ENCODE measurements at places on chromosomes 7 and 10. TPM values are rescaled to one million over a fixed set of nuclear protein-coding genes. Genes with fewer than 3 reads are reported as not detected.

- DNase-seq, result no peak
Observed at GRCh38 chr7:15954671-15955354, 268.3 kb upstream of the MEOX2 start.

Gene PARP12
- 57.8 TPM for polyA plus RNA-seq

Gene NPSR1
- not detected for polyA plus RNA-seq

DNA sequence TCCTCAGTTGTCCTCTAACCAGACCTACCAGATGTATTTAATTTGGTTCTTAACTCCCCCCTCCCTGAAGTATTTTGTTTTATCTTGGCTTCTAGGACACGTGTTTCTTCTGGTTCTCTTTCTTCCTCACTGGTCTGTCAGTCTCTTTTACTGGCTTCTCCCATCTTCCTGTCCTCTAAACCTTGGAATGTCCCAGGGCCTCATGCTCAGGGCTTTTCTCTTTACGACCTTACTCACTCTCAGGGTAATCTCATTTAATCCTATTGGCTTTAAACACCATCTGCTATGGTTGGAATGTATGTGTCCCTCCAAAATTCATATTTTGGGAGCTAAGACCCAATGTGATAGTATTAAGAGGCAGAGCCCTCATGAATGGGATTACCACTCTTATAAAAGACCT, 418.2 kb upstream of the PODXL start:
- no peak for DNase-seq

Gene CPA4
- polyA plus RNA-seq, result not detected

Gene TMEM236
- not detected for polyA plus RNA-seq

Gene CLDN12
- polyA plus RNA-seq, result not detected

Gene VGF
- not detected for polyA plus RNA-seq

DNA sequence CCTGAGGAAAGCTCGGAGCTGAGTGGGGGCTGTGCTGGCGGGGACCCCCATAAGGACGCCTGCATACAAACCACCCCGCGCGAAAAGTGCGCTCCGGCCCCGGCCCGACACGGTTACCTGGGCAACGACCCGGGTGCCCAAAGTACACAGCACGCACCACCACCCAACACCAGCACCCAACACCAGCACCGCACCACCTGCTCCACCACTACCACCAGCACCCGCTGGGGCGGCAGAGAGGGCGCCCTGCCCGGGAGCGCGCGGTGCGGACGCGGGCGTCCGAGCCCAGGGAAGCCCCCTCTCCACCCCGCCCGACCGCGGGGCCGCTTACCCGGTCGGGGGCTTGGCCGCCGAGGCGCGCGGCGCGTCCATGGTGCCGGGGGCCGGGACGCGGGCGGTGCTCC, 345 bp downstream of the COBL start:
- DNase-seq, result no peak

DNA sequence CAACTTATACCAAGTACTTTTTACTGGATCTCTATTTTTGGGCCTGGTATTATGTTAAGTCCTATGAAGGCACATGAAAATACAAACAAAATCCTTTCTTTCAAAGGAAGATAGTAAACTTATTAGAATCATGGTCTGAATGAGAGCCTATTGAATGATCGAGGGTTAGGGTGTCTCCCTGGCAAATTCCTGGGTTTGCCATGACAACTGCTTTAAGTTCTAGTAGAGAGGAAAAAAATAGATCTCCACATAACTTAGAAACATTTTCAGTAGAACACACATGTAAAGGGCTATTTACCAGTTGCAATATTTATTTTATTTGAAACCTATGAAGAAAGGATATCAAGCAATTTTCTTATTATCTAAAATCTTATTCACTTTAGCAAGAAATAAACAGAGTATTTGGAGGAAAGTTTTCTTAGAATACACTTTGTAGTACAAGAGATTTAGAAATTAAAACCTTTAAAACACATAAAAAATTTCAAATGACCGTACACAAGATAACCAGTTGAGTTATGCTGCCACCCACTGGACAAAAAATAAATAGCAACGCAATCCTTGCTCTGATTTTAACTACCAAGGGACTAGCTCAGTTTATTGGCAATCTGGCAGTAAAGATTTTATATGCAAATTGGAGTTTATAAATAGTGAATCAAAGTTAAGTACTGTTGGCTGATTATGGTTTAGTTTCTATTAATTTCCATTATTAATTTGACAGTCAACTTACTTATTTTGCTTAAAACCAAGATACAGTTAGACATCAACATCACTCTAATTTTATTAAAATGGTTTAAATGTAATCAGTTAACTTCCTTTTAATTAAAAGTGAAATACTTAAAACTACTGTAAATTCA, 33.9 kb downstream of the CACUL1 start:
- peak; percentile 36 for DNase-seq

DNA sequence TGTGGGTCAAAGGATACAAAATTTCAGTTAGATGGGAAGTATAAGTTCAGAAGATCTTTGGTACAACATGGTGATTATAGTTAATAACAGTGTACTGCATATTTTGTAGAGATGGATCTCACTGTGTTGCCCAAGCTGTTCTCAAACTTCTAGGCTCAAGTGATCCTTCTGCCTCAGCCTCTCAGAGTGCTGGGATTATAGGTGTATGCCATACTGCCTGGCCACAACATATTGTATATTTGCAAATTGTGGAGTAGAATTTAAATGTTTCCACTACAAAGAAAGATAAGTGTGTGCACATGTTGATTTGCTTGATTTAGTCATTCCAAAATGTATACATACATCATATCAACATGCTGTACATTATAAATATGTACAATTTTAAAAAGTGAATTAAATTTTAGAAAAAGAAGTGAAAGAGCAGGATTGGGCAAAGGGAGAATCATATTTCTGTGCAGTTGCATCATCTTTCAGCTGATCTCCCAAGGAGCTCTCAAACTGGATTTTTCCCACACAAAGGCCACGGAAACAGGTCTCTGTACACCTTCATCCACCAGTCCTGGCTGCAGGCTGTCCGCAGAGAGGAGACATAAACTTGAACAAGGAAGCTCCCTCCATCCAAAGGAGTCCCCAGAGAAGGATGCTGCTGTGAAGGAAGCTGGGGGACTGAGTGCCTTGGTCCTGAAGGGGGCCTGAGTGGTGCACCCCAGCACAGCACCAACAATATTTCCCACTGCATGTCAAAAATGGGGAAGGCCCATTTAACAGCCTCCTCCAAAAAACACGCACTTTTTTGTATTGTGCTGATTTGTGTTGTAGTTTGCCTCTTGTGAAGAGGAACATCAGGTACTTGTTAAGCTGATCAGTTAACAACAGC, 217.1 kb upstream of the GHITM start:
- DNase-seq, result no peak

- no peak for DNase-seq
Observed at GRCh38 chr7:114959931-114960330, 38.0 kb downstream of the MDFIC start.

- no peak for DNase-seq
Observed at GRCh38 chr7:45191396-45191795, 33.8 kb downstream of the RAMP3 start.

Gene AZGP1
- polyA plus RNA-seq, result not detected

Gene ST7
- 0.63 TPM for polyA plus RNA-seq

GRCh38 chr10:34538281-34538829, 276.7 kb downstream of the PARD3 start:
- no peak for DNase-seq

Gene CTAGE8
- polyA plus RNA-seq, result 0.22 TPM

DNA sequence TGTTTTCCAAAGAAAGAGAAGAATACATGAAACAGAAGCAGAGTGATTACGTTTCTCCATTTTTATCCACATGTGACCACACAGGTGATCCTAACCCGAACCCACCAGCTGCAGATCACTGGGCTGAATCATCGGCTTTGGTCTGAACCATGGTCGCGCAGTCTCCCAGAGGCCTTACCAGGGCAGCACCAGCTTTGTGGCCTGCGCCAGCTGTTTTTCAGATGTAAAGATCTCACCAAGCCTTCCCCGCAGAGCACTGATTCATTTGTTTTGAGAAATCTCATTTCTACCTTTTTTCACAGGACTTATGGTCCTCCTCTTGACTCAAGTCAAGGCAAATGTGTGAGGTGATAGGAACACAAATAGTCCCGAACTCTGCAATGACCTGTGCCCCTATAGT, 207.0 kb upstream of the PPP2R2D start:
- DNase-seq, result no peak

GRCh38 chr10:7239312-7239985, 171.4 kb downstream of the SFMBT2 start:
- DNase-seq, result no peak

- DNase-seq, result no peak
Observed at GRCh38 chr7:158030071-158030470, 557.6 kb downstream of the PTPRN2 start.

Gene EZH2
- 3.3 TPM for polyA plus RNA-seq

GRCh38 chr7:68699090-68699711, 899.1 kb upstream of the AUTS2 start:
- no peak for DNase-seq

DNA sequence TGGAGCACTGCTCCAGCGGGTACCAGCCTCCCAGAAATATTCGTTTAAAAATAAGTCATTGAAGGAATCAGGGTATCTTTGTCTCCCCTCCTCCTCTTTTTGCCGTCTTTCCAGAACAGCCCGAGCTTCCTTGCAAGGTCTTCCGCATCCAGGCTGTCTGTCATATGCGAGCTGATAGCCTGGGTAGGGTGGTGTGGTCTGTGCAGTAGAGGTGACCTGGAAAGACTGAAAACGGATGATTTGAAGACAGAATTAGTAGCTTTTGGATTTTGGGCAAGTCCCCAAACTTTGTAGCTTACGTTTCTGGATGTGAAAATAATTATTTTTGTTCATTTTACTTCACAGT, 480 bp downstream of the VPS50 start:
- no peak for DNase-seq

DNA sequence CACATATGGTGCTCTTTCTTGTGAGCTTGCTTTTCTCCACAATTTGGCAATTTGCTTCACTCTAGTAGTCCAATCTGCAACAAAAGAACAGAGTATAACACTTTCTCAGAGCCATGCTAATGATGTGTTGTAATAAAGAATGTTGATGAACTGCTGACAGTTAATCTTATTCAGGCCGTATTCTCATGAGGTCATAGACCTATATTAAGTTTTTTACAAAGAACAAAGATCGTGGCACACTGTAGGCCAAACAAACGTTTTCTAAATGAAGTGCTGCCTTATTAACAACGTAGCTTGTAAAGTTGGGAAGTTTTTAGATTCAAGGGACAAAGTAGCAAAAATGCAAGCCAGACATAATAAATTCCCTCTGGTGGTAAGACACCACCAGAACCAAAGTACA, 160.1 kb downstream of the GALNT11 start:
- DNase-seq, result no peak

GRCh38 chr10:32949221-32949678, 8.8 kb downstream of the ITGB1 start:
- DNase-seq, result no peak

DNA sequence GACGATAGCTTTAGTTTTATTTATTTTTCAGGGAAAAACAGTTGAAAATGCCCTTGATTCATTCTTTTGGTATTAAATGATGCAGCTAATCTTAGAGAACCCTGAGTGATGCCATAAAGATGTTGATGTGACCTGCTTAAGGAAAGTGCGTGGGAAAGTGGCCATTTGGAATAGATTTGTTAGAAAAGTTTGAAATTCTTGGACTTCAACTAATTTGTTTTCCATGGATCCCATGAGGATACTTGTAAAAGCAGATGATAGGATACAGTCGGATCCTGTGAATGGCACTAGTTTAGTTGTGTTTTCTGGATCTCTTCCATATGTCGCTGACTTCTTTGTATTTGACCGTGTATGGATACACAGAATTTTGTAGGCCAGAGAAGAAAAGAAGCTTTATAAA, 69.0 kb downstream of the SEPTIN7 start:
- DNase-seq, result no peak

Gene OR13A1
- polyA plus RNA-seq, result not detected

DNA sequence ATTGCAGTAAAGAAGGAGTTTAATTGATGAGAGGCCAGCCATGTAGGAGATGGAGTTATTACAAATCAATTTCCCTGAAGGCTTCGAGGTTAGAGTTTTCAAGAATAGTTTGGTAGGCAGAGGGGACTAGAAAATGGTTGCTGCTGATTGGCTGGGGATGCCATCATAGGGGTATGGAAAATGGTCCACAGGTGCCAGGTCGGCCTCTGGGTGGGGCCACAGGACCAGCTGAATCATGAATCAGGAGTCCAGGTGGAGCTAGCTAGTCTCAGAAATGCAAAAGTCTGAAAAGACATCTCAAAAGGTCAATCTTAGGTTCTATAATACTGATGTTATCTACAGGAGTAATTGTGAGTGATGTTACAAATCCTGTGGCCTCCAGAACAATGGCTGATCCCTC, 714.0 kb upstream of the GHITM start:
- DNase-seq, result no peak

GRCh38 chr7:156560075-156560474, 80.5 kb upstream of the RNF32 start:
- DNase-seq, result no peak

Gene FBXL13
- not detected for polyA plus RNA-seq

DNA sequence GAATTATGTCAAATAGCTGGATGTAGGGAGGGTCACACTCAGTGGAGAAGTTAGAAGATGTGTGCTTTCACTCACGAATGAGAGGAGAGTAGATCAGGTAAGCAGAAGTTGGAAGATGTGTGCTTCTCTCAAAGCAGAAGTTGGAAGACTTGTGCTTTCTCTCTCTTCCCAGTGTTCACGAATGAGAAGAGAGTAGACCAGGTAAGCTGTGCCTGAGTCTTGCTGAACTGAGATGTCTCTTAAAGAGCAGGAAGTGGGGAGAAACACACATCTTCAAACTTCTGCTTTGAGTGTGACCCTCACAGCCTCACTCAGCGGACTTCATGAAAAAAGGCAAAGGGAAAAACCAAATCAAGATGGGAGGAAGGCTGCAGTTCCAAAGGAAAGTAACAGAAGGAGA, 7.0 kb upstream of the TMEM243 start:
- no peak for DNase-seq

DNA sequence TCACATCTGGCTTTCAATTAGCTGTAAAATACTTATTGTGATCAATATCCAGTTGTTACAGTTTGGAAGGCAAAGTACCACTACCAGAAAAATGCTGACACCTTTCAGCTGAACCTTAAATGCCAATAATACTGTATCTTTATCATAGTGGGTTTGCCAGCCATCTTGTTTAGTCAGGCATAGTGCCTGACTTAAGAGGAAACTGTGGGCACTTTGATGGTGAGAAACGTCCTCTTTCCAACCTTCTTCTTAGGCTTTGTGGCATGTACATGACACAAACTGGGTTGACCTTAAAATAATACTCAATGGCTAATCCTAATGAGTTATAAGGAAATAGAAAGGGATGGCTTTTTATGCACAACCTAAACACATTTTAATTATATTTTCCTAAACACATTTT, 52.3 kb upstream of the PRR15 start:
- no peak for DNase-seq

DNA sequence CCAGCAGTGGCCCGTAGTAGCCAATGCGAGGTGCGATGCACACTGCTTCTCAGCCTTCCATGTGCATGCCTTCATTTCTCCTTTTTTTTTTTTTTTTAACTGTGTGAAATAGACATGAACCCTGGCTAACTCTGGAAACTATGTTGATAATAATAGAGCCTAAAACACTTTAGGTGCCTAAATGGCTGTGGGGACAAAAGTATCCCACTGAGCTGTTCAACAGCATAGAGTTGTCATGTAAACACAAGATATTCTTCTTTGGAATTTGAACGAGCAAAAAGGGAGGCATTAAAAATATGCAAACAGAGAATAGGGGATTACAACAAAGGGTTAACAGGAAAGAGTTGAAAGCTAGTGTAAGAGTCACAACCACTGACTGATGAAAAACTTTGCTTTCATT, 162.1 kb upstream of the NOBOX start:
- no peak for DNase-seq
